Heart left ventricle (tissue), 16 donors: ENCODE measurements at places on chromosomes 13 and 19. TPM values are rescaled to one million over a fixed set of nuclear protein-coding genes. Genes with fewer than 3 reads are reported as not detected.

NCAN gene
- not detected for total RNA-seq

CNFN gene
- 1.4 TPM for total RNA-seq

ZNF317 gene
- total RNA-seq = 18.6 TPM

ALOX5AP gene
- 8.8 TPM for total RNA-seq

MADCAM1 gene
- total RNA-seq = not detected

CFAP97D2 gene
- not detected for total RNA-seq

- H3K4me1 ChIP-seq = no peaks in the 10 kb centered on the region
- no peaks in the 10 kb centered on the region for H3K36me3 ChIP-seq
- no peaks in the 10 kb centered on the region for H3K27me3 ChIP-seq
- H3K4me3 ChIP-seq = no peak overlapping the region
- H3K27ac ChIP-seq = no peak overlapping the region
These were observed 41.3 kb upstream of the INTS6 start for GRCh38 chr13:51494156-51494555.

DNA sequence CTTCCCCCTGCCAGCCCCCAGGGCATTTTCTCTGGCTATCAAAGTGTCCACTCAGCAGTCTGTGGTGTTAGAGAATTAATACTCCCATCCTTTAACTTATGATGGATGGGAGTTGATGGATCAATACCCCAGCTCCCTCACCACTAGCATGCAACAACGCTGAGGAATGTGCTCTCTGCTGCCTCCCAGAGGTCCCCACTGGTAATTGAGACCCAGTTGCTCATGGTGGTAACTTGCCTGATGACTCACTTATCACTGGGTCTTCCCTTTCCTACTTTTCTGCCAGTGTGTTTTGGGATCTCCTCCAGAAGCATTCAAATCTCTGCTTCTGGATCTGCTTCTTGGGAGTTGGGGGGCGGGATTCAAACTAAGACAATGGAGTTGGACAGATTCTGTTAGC, 20.3 kb upstream of the CACNA1A start:
- H3K27ac ChIP-seq = no peak overlapping the region
- H3K4me3 ChIP-seq = no peak overlapping the region
- no peaks in the 10 kb centered on the region for H3K36me3 ChIP-seq
- no peak for DNase-seq
- no peaks in the 10 kb centered on the region for H3K4me1 ChIP-seq

DNA sequence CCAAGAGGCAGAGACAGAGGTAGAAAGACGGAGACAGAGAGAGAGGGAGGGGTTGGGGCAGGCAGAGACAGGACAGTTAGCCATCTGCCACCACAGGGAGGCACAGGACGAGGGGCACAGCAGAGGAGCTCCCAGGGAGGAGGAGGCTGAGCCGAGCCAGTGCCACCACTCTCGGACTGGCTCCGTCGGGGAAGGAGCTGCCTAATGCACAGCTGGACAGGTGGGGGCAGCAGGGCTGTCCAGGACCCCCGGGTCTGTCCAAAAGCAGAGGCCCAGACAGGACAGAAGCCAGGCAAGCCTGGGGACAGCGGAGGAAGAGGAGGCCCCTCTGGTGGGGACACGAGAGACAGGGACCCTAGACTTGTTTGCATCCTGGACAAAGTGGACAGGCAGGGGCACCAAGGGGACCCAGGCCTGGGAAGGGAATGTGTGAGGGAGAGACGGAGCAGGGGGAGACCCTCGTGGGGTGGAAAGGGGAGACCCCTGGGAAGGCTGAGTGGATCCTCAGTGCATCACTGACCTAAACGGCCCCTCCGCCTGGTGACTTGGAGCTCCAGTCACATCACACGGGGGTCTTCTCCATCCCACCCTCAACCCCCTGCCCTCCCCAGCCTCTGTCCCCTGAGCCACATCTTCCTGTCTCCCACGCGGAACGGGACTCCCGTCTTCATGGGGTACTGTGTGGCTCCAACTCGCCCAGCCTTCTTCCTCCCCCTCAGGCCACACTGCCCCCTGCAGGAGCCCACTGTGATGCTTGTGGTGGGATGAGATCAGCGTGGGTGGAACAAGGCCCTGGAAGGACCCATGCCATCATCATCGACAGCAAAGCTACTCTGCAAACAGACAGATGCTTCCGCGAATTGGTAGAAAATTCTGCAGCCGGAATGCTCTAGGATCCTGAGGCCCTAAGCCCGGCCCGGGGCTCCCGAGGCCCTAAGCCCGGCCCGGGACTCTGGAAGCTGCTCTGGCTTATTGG, 915 bp downstream of the F10 start:
- no peaks in the 10 kb centered on the region for H3K36me3 ChIP-seq
- no peak for DNase-seq
- peak overlapping the region; percentile 48 for H3K27ac ChIP-seq
- peak overlapping the region; percentile 47 for H3K4me3 ChIP-seq
